ENCODE measurements at places on chromosomes 3 and 15.
A peak's percentile ranks its signal among the peaks of the same experiment; 100 is the strongest.

GRCh38 chr15:56824175-56824574, 90.9 kb upstream of the ZNF280D start:
- DNase-seq: no peak

DNA sequence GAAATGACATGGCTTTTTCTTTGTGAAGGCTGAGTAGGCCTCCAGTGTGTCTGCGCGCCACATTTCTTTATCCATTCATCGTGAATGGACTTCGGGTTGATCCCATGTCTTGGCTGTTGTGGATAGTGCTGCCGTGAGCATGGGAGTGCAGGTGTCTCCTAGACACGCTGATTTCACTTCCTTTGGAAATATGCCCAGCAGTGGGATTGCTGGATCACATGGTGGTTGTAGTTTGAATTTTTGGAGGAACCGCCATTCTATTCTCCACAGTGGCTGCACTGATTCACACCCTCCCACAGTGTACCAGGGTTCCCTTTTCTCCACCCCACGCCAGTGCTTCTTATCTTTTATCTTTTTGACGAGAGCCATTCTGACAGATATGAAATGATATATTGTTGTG, 171.7 kb downstream of the NSMCE3 start:
- DNase-seq: no peak

- no peak for DNase-seq
Observed at GRCh38 chr15:29570121-29570947, 251.9 kb downstream of the TJP1 start.

GRCh38 chr15:62841891-62842559, 200.5 kb upstream of the TPM1 start:
- DNase-seq: no peak

- peak; percentile 64 for DNase-seq
Observed at GRCh38 chr15:45588219-45588875, 1.2 kb downstream of the BLOC1S6 start.

DNA sequence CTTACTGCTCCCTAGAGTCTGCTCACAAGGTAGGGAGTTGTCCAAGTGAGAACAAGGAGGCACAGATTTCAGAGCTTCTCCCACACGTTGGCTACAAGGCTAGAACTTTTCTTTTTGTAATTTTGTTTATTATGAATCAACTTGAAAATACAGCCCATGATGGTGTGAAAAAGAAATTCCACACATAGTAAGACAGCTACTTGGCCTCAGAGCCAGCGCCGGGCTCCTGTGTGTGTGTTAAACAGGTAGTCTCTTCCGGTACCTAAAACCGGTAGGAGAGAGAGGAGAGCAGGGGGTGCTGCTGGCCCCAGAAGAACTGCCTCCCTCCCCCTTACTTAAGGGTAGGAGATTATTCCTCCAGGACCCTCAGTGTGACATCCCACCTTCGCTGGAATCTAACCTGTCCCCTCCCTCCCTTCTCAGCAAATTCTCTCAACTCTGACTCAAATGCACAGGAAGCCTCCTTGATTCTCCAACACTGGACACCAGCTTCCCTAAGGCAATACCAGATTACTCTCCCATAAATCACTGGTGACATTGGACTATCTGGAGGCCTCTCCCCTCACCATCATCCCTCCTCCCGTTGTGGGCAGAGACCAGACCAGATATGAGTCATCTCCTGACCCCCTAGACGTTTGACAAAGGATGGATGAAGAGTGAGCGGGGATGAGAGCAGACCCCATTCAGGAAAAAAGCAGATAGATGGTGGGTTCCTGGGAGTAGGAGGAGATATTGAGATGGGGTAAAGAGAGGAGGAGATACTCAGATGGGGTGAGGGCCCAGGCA, 4.5 kb upstream of the IP6K1 start:
- no peak for DNase-seq

DNA sequence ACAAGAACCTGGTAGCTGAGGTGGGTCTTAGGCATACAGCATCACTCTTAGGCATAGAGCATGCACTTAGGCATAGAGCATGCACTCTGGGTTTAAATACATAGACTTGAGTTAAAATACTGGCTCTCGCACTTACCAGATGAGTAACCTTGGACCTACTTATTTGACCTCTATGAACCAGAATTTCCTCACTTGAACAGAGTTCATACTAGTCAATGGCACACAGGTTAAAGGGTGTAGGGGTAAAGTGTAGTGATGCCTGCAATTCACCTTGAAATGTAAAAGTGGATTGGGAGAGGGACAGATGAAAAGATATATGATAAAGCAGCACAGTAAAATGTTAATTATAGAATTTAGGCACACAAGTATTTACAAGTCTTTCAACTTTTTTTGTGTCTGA, 1.6 kb downstream of the RUVBL1 start:
- DNase-seq: no peak

DNA sequence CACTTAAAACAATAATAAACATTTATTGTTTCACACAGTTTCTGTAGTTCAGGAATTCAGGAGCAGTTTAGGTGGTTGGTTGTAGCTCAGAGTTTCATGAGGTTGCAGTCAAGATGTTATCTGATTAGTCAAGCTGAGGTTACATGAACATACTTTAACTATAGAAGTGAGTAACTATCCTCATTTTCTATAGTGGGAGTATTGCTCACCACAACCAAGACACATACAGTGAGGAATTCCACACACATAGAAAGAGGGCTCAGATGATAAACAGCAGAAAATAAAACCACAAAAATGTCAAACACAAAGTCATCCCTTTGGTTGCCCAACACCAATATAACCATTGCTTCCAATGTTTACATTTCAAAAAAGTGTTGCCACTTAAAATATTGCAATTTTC, 13.6 kb downstream of the SCN11A start:
- DNase-seq: peak; percentile 93

DNA sequence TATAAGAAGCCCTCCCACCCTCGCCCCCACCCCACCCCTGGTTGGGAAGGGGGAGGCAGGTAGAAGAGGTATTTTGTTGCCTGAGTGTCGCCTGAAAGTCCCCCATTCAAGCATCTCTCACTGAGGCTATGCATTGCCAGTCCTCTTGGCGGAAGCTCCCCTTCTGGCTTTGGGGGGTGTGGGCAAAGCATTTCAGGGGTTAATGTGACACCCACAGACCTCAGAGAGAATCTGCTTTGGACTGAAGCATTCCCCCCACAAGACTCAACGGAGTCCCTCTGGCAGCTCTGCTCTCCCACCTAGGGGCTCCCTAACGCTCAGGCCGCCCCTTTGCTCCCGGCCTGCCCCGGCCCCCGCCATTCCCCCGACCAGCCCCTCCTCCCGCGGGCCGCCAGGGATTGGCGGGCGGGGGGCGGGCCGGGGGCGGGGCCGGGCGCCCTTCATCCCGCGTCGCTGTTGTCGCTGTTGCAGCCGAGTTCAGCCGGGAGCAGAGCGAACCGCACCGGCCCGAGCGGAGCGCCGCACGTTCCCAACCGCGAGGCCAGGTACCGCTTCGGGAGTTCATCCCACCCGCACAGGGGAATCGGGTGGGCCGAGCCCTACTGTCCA, at the start of gene SLC38A3:
TSS of gene SLC38A3 (plus strand) at position 468 of the 609 bp plus-strand sequence. CDS start 8,929 bp downstream, outside the sequence.
- DNase-seq: no peak

GRCh38 chr3:119630128-119630879, 30.1 kb downstream of the POPDC2 start:
- no peak for DNase-seq
